ENCODE measurements at places on chromosomes 6 and 20. TPM values are rescaled to one million over a fixed set of nuclear protein-coding genes. Genes with fewer than 3 reads are reported as not detected.

GRCh38 chr20:19699180-19699971 lies 58.7 kb upstream of the RIN2 start:
- no peak for DNase-seq

DNA sequence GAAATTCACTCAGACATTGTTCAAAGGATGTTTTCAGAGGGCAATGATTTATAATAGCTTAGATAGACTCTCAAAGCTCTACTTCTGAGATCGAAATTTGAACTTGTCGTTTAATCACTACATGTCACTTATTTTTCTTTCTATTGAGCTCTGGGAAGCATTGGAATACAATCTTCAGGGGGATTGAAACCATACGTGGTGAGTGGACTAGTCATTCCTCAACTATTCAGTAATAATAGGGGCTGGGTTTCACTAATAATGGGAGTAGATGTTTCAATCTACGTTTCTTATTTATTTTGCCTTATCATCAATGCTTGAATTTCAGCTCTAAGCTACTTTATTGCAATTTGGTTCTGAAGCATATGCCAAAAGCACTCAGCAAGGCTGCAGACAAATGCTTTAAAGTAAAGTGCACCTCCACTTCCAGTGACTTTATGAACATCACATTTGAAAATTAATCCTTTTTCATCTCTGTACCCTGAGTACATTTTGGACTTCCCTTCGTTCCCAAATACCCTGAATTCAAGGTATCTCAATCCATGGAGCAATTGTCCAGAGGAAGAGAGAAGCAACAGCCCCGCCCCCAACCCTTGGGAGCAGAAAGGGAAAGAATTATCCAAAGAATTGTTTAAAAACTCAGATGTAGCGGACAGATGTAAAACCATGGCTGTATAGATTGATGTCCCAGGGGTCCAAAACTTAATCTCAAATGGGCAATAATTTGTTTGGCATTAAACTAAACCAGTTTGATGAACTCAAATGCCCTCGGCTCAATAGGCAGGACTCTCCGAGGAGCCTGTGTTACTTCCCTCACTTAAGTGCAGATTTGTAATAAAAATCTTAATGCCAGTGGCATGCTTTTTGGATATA lies 68.1 kb downstream of the HFE start:
- peak; percentile 18 for DNase-seq

DNA sequence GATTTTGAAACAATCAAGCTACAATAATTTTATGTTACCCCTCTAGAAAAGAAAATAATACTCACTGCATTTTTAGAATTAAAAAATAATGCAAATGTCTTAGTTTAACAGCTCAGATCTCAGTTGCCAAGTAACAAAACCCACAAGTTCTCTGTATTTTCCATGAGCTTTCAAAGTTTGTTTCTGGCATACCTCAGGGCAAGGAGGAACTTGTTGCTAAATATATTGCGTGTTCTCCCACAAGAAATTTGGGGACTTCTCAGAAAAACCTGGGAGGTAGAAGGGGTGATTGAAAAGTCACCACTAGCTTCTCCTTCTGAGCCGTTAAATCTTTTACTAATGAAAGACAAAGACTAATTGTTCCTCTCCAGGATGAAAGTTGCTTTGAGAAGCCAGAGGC lies 236.8 kb upstream of the MARCKS start:
- DNase-seq, result no peak

DNA sequence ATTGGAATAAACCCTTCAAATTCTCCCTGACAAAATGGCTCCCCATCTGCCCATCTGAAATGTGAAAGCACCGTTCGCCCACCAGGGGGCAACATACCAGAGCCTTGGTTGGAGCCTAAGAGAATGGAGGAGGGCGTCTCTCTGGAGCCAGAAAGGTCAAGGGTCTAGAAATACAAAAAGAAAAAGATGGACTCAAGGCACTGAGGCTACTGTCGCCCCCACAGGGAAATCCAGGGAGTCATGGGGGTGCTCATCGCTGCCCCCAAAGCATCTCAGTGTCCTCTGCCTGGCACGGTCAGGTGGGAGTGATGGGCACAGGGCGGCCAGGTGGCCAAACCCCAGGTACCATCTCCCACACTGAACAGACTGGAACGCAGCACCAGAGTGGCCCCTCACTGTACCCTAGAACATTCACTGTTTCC lies 136.3 kb downstream of the ZMYND8 start:
- DNase-seq, result no peak

DNA sequence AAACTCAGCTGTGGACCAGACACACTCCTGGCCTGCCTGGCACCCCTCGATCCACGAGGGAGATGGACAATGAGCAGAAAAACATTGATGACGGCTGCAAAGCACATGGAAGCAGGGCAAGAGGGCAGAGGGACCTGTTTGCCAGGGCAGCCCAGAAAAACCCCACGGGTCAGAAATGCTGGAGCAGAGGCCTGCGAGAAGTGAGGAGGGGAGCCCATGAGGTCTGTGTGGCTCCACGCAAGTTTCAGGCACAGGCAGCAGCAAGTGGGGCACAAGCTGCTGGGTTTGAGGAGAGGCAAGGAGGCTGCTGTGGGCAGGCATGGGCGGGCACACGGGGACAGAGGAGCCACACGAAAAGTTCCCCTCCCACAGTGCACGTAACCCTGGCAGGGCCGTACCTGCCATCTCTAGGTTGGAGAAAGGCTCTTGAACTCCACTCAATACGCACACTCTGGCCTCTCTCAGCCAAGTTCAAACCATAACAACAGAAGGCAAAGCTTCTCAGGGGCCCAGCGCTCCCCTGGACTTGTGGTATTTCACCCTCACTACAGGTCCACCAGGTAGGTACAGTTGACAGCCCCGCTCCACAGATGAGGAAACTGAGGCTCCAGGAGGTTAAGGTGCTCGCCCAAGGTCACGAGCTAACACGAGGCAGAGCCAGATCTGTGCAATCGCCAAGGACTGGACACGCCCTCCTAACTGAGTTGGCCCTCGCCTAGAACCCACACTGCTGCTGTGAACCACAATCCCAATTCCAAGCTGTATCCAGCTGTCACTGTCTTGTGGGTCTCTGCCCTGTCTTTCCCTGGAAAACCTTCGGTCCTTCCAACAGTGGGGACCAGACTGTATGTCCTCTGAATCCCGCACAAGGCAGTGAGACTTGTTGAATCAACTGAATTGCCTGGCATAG lies 108.2 kb downstream of the NOL4L start:
- no peak for DNase-seq

DNA sequence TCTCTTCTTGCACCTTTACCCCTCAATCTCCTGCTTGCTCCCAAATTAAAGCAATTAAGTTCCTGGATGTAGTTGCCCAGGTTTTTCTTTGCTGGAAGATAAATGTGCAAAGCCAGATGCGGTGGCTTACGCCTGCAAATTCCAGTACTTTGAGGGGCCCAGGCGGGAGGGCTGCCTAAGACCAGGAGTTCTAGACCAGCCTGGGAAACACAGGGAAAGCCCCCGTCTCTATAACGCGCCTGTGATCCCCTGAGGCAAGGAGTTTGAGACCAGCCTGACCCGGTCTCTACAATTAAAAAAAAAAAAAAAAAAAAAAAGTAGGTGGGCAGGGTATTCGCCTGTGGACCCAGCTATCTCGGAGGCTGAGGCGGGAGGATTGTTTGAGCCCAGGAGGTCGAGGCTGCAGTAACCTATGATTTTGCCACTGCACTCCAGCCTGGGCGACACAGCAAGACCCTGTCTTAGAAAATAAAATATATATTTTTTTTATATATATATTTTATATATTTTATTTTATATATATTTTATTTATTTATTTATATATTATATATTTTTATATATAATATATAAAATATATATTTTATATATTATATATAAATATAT lies 461 bp upstream of the DCDC2 start:
- no peak for DNase-seq

GRCh38 chr6:110512991-110513390 lies 36.6 kb upstream of the SLC22A16 start:
- no peak for DNase-seq

- peak; percentile 40 for DNase-seq
These were observed 9.0 kb upstream of the NCOA6 start for GRCh38 chr20:34834459-34834893.

DNA sequence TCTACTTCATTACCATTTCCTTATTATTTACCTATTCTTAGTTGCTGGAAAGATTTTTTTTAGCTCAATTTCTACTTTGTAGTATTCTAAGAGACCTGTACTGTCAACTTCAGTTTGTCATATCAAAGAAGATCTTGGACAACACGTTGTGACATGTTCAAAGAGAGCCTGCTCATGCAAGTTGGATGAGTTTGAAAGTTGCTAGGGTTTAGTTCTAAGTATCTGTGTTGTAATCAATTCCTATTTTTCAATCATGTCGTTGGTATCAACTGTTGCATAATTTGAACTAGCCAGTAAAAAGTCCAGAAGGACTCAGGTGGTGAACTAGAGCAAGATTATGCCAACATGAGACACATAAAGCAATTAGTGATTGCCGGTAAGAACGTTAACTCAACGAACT lies 30.2 kb downstream of the PKIB start:
- DNase-seq, result no peak

- DNase-seq, result no peak
These were observed 595.6 kb upstream of the AGPAT4 start for GRCh38 chr6:161869491-161869890.

- DNase-seq, result no peak
These were observed at the start of gene WFDC10B for GRCh38 chr20:45704969-45705637. Gene WFDC10B, minus strand, starts transcription at chr20:45705019. Its CDS starts 19,027 bp downstream, at chr20:45685992.

GRCh38 chr6:127971945-127972391 lies 71.1 kb upstream of the THEMIS start:
- no peak for DNase-seq

DNA sequence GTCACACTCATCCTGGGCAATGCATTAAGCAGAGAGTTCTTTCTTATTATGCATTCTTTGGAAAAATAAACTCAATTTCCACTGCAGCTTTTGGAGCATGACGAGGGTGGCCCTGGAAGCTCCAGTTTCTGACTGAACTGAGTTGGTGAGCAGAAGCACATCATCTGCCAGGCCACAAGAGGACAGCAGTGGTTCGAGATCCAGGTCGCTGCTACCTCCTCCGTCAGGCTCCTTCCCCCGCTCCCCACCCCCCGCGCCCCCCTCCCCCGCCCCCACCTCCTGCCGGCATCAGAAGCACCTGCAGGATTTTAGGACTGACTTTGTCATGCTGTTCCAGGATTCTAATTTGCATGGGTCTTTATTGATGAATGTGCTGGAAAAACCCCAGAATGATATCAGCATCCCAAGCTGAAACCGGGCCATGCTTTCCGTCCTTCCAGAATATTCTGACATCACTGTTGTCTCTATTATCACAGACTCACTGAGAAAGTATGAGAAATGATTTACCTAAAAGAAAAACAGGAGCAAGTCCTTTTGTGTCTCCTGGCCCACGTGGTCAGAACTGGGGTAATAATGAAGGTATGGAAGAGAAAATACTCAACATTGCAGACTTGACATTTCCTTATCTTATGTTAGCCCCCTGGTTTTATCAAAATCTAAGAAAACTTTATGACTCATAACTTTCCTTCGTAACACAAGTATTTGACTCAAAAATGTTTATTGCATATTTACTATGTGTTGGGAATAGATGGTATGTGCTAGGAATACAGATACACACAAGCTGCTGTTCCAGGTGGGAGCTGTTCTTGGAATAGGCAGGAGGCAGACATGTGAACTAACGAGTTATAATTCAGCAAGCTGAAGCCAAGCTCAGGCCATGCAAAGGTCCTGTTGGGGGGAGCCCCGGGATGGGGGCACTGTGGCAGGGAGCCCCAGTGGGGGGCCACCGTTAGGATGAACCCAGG lies 220.2 kb upstream of the EXOC2 start:
- DNase-seq, result peak; percentile 49

DNA sequence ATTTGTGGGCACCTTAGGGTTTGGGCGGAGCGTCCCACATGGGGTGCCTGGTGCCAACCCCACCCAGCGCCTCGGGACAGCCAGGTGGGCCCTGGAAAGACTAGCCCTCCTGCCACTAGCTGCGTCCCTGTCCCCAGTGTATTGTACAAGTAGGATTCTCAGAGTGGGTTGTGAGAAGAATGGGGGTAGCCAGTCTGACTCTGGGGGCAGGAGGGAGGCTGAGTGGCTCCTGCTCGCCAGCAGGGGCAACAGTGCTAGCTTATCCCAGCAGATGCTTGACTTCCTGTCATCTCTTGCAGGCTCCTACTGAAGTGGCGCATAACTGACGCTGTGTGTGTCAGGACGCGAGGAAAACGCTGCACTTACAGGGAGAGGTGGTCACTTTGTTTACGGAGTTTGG lies 9.3 kb downstream of the PSMA7 start:
- DNase-seq, result no peak

DNA sequence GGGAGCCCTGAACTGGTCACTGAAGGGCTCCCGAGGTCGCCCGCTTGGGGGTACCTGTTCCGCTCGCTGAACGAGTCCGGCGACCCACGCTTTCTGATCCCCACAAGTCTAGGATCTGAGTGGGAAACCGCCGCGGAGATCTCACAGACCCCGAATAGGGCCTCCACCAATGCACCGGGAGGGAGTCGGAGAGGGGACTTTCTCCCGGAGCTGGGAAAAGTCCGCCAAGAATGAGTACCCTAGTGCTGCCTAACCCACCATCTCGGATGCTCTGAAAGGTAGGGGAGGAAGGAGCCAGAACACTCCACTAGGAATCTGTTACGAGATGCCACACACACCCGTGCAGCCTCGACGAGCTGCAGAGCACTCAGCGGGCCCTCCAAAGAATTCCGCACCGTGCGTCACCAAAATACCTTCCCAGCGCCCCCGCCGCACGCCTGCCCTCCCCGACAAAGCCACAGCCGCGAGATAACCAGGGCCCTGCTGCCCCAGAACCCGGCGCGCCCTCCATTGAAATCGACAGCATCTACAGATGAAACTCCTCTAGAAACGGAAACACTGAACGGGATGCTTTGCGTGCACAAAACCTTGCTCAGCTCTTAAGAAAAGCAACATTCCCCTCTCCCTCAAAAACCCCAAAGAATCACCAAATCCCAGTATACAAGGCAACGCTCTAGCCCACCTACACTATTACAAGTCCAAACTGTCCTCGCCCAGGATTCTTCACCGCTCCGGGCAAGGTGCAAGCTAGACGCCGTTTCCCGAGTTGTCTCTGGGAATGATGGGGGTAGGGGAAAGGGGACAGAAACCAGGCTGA lies 686 bp downstream of the COL12A1 start:
- no peak for DNase-seq

GRCh38 chr6:137692806-137693205 lies 174.3 kb upstream of the TNFAIP3 start:
- DNase-seq, result no peak

Gene KCNQ2
- total RNA-seq, result not detected

Gene TMC2
- total RNA-seq, result not detected

Gene ADAM33
- total RNA-seq, result 0.12 TPM

Gene SYTL3
- 0.52 TPM for total RNA-seq

Gene GPR6
- not detected for total RNA-seq

Gene RAET1E
- 9.7 TPM for total RNA-seq

Gene CST8
- total RNA-seq, result not detected

Gene FAM162B
- 0.32 TPM for total RNA-seq

Gene ADGB
- total RNA-seq, result not detected

Gene TTK
- total RNA-seq, result 51.2 TPM
